ENCODE measurements at places on chromosomes 3 and 15.

GRCh38 chr3:194142156-194142910 lies 6.4 kb downstream of the HES1 start:
- DNase-seq, result no peak

DNA sequence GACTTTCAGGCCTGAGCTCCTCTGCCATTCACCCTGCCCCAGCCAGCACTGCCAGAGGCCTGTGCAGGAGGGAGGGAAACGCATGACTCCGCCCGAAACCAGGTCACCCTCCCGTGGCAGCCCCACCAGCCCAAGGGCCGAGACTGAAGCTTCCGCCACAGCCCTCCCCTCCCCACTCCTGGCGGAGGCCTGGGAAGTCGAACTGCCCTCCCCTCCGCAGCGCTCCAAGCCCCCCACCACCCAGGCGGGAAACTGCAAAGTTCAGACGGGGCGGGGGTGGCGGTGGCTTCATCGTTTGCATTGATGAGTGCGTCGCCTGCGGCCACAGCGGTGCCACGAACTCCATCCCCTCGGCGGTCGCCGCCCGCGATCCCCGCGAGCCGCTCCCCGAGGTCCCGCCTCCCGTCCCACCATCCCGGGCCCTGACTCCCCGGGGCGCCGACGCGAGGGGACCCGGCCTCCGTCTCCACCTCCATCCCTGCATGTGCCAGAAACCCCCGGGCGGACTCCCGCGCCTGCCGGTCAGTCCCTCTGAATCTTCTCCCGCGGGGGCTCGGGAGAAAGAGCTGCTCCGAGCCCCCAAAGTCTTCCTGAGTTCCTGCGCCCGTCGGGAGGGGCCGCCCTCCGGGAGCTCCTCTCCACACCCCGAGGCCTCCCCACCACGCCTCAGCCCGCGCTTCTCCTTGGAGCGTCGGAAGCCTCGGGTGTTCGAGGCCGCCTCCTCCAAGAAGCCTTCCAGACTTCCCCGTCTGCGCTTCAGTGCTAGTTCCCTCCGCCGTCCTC lies 698 bp downstream of the MELTF start:
- no peak for DNase-seq

GRCh38 chr3:170054204-170054603 lies 16.4 kb downstream of the GPR160 start:
- no peak for DNase-seq

GRCh38 chr3:190261015-190261414 lies 61.2 kb downstream of the CLDN1 start:
- DNase-seq, result no peak

GRCh38 chr3:34619990-34620389 lies 821.6 kb downstream of the PDCD6IP start:
- DNase-seq, result no peak

GRCh38 chr15:91152896-91153581 lies 53.0 kb downstream of the SV2B start:
- DNase-seq, result no peak

Measured in cortex of kidney (tissue), 1 donor.